Left renal cortex interstitium (tissue), 4 donors: ENCODE measurements at places on chromosomes 3 and 15.

DNA sequence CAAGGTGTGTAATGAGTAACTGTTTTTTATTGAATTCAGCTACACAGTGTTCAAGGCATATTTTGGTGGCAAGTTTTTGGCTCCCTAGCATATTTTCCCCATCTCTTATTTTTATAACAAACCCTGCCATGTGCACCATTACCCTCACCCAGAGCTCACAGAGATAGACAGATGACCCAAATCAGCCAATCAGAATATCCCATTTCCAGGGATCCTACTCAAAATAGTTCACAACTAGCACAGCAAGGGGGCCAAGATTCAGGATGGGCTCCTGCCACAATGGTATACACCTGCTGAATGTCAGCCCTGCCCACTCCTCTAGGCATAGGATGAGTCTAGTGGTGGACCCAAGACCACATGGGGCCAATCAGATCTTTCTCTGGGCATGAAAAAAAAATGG is 78.8 kb upstream of the SETMAR start:
- DNase-seq: no peak

DNA sequence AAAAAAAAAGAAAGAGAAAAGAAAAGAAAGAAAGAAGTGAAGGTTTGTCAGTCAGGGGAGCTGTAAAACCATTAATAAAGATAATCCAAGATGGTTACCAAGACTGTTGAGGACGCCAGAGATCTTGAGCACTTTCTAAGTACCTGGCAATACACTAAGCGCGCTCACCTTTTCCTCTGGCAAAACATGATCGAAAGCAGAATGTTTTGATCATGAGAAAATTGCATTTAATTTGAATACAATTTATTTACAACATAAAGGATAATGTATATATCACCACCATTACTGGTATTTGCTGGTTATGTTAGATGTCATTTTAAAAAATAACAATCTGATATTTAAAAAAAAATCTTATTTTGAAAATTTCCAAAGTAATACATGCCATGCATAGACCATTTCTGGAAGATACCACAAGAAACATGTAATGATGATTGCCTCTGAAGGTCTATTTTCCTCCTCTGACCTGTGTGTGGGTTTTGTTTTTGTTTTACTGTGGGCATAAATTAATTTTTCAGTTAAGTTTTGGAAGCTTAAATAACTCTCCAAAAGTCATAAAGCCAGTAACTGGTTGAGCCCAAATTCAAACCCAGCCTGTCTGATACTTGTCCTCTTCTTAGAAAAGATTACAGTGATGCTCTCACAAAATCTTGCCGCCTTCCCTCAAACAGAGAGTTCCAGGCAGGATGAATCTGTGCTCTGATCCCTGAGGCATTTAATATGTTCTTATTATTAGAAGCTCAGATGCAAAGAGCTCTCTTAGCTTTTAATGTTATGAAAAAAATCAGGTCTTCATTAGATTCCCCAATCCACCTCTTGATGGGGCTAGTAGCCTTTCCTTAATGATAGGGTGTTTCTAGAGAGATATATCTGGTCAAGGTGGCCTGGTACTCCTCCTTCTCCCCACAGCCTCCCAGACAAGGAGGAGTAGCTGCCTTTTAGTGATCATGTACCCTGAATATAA is 2.0 kb downstream of the B2M start:
- no peak for DNase-seq

GRCh38 chr3:185976977-185977678 is 39.3 kb upstream of the TRA2B start:
- no peak for DNase-seq

- no peak for DNase-seq
These were observed 3.4 kb upstream of the HHLA2 start for GRCh38 chr3:108292905-108293328.

- DNase-seq: no peak
These were observed 301.4 kb upstream of the TGFBR2 start for GRCh38 chr3:30305021-30305420.
